ENCODE measurements at places on chromosomes 7 and 10.

DNA sequence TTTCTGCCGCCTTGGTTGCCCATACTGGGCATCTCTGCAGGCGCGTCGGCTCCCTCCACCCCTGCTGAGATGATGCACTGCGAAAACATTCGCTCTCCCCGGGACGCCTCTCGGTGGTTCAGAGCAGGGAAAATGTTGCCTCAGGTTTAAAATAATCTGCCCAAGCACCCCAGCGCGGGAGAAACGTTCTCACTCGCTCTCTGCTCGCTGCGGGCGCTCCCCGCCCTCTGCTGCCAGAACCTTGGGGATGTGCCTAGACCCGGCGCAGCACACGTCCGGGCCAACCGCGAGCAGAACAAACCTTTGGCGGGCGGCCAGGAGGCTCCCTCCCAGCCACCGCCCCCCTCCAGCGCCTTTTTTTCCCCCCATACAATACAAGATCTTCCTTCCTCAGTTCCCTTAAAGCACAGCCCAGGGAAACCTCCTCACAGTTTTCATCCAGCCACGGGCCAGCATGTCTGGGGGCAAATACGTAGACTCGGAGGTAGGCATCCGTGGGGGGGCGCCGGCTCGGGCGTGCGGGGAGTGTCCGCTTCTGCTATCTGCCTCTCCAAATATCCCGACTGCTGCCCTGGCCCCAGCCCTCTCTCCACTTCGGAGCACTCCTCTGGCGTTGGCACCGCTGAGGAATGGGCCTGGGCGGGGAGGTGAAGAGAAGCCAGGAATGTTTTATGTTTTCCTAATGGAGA, at the start of gene CAV1:
TSS of gene CAV1 (plus strand) at position 428 of the 689 bp plus-strand sequence. CDS start at position 455, 27 bp downstream.
- no peak for DNase-seq

DNA sequence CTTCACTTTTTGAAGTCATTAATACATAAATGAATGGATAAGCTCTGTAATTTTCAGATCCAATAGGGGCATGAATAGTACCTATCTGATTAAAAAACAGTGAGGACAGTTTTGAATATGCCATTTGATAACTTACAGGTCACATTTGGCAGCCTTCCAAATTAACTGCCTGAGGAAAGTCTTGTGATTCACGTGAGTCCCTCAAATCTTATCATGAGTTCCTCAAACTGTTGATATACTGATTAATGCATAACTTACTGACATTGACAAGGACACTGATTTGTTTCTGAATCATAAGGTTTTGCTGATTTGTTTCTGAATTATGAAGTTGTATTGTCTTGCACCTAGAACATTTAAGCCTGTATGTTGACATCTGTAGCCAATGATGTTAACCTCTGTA, 55.1 kb downstream of the ANKMY2 start:
- no peak for DNase-seq

- DNase-seq: no peak
Observed at GRCh38 chr7:20270867-20271266, 53.7 kb upstream of the MACC1 start.

DNA sequence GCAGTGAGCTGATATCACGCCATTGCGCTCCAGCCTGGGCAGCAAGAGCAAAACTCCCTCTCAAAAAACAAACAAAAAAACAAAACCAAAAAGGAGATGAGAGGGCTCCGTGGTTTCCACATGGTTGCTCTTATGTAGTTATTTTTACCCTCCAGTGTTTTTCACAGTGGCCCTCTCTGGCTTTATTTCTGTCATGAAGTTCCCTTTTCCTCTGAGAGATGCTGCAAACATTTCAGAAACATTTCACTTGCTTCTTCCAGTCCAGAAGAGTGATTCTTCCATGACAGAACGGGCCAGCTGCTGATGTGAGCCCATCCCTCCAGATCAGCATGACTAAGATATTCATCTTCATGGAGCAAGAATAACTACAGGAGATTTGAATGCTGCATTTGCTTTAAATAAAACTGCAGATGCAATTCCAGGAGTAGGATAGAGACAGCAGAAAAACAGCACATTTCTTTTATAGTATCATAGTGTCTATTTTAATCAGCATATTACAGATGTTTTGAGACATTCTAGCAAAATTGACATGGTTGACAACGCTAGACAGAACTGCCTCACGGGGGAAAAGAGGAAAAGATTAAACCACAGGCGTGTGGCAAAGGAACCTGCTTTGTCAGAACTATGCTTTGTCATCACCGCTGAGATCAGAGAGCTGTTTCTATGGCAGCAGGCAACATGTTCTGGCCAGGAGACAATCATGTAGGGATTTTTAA, 40.3 kb downstream of the NRCAM start:
- DNase-seq: no peak

DNA sequence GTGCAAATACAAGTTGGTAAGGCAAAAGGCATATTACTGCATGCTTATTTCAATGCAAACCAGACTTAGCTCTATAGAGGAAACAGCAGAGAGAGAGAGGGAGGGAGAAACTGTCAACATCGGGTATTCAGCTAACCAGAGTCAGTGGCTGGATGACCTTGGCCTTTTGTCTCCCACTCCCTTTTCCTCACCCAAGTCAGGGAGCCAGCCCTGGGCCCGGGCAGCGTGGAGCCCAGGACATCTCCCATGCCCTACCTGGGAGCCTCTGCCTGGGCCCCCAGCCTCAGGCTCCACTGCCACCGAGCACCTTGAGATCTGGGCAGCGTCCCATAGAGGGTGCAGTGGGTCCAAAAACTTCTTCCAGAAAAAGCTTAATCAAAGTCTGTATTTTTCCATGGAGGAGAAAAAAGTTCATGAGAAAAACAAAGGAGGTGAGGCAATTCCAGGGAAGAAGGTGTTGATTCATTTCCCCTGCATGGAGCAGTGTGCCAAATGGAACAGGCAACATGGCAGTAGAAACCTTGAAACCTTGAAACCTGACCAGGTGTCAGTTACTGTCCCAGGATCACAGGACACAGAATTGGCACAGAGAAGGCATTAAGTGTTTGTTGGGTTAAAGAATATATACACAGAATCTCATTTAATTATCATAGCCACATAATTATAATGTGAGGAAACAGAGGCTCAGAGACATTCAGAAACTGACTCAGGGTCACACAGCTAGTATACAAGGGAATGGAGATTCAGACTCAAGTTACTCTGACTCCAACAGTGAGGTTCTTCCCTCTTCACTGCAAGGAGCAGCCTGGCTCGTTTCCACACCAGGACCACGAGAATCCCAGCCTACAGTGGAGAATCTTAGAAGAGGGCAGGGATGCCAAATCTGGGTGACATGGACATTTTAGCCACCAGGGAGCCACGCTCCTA, 5.8 kb upstream of the NCOA4 start:
- DNase-seq: no peak

GRCh38 chr10:45456822-45457221, 82.8 kb downstream of the ALOX5 start:
- DNase-seq: no peak

- no peak for DNase-seq
Observed at GRCh38 chr7:84901366-84901765, 285.5 kb downstream of the SEMA3D start.

GRCh38 chr7:47954231-47954911, 6.1 kb upstream of the PKD1L1 start:
- no peak for DNase-seq

GRCh38 chr10:114412907-114413797, 8.8 kb upstream of the AFAP1L2 start:
- DNase-seq: no peak

DNA sequence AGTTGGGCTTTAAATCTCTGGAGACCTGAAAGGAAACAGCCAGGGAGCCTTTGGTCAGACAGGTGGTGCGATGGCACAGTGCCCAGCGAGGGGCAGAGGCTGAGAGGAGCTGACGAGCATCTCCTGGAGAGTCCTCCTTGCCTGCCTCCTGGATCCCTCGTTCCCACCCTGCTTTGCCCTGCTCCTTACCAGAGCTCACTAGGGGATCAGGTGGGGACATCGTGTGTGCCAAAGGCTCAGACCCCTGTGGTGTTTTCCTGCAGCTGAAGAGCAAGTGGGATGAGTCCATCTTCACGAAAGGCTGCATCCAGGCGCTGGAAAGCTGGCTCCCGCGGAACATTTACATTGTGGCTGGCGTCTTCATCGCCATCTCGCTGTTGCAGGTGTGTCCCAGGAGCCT, 21.8 kb upstream of the SH2D4B start:
- no peak for DNase-seq

DNA sequence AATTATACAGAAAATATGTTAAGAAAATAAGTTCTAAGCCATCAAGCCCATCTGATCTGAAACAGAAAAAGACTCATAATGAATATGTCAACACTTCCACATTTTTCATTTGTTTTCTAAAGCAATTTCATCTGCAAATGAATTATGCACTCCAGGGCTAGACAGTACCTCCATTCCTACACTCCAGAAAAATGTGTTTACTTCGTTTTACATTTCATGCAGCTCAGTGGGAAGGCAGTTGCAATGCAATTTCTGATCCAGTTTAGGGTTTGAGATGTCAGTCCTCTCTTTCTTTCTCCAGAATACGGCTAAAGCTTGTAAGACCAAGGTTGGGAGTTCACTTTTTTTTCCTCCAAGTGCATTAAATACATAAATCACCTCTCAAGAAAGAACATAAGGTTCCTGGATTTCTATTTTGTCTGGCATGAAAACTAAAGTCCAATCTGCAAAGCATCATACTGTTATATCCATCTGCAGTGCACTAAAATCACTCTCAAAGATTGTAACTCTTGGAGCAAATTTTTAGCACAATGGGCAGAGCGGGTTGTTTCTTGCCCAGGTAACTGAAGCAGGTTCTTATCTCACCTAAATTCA, 348.8 kb upstream of the C7orf33 start:
- no peak for DNase-seq

- no peak for DNase-seq
Observed at GRCh38 chr10:57972783-57973182, 294.9 kb downstream of the IPMK start.

DNA sequence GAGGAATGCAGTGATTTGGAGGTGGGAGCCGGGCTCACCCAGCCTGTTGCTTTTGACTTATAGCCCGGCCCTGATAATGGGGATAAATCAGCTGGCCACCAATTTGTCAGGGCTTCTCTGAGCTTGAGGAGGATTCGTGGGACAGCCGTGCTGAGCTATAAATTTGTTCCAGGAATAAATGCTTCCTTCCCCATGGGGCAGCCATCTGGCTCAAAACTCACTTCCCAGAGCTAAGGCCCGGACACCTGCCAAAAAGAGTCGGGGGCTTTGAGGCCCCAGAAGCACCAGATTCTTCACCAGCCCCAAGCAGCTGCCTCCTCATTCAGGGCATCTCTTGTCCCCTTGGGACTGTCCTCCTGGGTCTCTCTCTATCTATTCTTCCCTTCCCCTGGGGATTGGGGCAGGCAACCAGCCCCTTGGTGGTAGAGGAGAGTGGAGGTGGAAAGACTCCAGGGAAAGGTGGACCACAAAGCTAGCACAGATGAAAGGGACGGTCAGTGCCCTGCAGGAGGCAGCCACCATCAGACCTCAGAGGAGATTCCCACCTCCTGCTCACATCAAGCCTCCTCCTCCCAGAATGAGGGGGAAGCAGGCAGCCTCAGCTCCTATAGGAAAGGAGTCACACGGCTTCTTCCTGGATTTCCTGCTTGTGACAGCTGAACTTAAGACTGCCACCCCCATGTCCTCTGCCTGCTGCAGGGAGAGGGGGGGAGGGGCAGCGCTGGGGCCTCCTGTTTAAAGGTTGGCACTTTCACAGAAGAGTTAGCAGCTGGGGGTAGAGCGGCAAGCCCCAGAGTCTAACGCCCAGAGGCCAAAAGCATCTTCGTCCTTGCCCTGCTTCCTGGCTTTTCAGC, 44.2 kb upstream of the LRRC4 start:
- DNase-seq: no peak

DNA sequence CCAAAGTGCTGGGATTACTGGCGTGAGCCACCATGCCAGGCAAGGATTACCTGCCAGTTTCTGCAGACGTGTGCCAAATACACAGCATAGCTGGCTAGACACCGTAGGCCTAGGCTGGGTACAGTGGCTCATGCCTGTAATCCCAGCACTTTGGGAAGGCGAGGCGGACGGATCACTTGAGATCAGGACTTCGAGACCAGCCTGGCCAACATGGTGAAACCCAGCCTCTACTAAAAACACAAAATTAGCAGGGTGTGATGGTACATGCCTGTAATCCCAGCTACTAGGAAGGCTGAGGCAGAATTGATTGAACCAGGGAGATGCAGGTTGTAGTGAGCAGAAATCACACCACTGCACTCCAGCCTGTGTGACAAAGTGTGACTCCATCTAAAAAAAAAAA, 868 bp downstream of the RFC2 start:
- no peak for DNase-seq

DNA sequence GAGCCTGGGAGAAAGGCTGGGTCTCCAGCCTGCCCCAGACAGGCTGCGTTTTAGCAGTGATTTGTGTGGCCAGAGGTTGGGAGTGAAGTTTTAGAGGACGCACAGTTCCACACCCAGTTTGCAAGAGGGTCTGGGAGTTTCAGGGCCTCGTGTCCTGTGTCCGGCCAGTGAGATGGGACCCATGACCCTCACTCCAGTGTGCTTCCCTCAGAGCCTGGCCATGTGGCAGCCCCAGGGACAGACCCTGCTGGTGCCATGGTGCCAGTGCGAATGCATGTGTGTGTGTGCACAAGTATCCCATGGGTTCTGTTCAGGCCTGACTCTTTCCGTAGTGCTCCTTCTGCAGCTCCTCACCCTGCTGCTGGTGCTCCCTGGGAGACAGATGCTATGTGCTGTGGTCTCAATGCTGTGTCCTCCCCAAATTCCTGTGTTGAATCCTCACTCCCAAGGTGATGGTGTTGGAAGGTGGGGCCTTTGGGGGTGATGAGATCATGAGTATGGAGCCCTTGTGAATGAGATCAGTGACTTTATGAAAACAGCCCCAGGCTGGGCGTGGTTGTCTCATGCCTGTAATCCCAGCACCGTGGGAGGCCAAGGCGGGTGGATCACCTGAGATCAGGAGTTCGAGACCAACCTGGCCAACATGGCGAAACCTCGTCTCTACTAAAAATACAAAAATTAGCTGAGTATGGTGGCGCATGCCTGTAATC, 16.5 kb downstream of the ECHDC3 start:
- DNase-seq: no peak

- no peak for DNase-seq
Observed at GRCh38 chr10:123778719-123779517, 112.7 kb downstream of the CPXM2 start.

DNA sequence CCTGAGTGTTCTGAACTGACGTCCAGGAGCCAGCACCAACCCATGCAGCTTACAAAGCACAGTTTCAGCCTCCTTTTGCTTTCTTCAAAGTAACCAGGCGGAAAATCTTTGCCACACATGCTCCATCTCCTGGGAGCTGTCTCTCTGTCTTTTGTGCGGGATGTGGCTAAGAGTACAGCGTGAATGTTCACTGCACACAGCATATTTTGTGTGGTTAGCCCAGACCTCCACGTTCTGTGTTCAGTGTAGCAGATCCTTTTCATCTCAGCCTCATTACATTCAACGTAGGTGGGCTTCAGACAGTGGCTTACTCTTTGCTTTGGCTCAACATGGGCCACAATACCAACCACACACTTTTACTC, 200.8 kb downstream of the TNS3 start:
- DNase-seq: no peak

All from stimulated activated CD4-positive, alpha-beta T cell treated with anti-CD3 and anti-CD28 coated beads, TNF-alpha, amount 100 ng/mL, for 48 hours (primary cell).